GM23338 (cell line): ENCODE measurements at places on chromosomes 7 and 10.

DNA sequence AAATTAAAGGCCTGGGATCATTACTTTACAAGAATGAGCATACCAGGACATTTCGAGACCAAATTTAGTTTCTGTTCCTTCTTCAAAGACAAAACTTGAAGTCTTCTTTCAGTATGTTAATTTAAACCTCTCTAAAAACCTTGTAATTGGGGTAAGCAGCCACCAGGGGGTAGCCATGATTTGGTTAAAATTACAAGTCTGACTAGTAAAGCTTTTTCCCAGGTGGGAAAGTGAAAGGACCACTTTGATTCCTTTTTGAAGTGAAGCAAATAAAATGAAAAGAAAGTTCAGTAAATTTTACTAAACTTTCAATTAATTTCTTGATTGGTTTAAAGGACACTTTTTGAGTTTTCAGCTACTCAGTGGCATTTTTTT lies 294.3 kb downstream of the BBS9 start:
- DNase-seq, result peak; percentile 83

DNA sequence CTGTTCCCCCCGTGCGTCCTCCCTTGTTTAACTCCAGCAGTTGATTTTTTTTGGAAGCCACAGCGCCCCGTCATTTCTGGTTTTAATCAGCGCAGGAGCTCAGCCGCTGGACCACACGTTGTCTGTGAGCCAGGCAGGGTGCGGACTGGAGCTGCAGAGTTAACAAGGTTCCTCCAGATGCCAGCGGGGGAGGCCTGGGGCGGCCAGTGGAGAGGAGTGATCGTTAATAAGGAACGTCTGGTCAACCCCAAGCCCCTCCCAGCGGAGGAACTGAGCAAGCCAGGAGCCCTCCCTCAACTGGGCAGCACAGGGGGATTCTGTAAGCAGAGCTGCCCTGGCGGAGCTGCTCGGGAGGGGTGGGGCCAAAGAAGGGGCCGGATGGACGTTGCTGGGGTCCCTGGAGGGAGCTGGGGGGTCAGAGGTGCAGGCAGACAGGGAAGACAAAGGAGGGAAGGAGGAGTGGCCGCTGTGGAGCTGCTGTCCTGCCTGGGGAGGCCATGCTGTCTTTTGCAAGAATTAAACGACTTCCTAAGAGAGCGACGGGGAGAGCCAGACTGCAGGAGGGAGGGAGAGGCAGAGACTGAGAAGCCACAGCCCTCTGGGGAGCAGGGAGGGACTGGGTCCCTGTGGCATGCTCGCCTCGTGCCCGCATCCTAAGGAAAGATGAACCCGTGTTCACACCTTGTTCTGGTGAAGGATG lies 537.1 kb upstream of the FOXK1 start:
- DNase-seq, result peak; percentile 58

GRCh38 chr7:142817506-142817905 lies 37.4 kb upstream of the EPHB6 start:
- DNase-seq, result no peak

DNA sequence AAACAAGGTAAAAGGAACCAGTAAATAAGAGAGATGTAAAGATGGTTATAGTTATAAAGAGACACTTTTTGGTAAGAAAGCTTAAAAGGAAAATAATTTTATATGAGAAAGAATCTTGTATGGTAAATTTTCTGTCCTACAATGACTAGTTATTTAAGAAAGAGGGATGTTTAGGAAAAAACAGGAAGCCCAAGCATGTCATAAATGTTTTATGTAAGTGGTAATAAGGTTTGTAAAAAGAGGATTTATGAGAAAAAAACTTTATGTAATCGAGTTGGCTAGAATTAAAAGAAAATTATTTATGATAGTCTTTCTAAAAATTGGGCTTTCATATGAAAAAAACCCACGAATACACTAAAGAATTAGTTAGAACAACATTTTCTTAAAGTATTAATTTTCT lies 34.2 kb upstream of the CREB3L2 start:
- peak; percentile 55 for DNase-seq

DNA sequence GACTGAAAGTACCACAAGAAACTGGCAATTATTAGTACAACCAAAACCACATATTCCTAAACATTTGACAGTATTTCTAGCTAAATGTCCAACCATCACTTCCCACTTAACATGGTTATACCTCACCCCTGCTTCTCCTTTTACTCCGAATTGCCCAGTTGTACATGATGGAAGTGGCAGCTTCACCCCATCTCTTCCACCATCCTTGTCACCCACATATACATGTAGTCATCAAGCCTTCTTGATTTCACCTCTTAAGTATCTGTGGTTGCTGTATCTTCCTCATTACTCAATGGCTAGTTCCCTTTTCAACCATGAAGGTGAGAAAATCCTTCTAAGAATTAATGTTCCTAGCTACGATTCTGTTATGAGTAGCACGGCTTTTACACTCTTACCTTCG lies 388.2 kb downstream of the CALN1 start:
- DNase-seq, result no peak

DNA sequence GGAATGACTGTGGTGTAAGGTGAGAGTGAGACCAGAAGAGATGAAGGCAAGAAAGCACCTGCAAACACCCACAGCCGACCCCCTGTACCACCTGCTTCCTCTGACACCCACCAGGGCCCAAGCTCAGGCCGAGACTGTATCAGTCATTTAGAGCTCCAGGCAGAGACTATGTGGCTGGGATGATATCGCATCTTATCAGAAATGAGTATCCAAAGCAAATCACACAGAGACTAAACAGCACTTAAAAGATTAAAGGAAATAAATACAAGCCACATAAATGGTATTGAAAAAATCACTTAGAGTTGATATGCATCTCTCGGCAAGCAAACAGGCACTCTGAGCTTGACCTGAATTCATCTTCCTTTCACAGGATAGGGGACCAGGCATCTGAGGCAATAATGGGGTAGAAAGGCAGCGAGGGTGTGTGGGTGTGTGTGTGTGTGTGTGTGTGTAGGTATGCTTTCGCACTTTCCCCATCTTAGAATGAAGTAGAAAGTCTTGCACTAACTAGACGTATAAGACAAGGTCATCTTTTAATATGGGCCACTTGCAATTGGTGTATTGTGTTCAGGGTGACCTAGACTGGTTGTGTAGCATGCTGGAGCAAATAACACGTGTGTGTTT lies 665.9 kb downstream of the KCNMA1 start:
- DNase-seq, result no peak

- DNase-seq, result no peak
These were observed 455.6 kb upstream of the FZD8 start for GRCh38 chr10:36097696-36098095.

DNA sequence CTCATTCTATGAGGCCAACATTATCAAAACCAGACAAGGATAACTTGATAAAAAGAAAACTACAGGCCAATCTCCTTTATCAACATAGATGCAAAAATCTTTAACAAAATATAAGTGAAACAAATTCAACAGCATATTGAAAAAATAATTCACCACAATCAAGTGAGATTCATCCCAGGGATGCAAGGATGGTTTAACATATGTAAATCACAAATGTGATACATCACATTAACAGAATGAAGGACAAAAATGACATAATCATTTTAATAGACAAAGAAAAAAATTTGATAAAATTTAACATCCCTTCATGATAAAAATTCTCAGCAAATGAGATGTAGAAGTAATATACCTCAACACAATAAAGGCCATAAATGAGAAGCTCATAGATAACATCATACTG lies 53.8 kb downstream of the TCAF1 start:
- DNase-seq, result no peak

DNA sequence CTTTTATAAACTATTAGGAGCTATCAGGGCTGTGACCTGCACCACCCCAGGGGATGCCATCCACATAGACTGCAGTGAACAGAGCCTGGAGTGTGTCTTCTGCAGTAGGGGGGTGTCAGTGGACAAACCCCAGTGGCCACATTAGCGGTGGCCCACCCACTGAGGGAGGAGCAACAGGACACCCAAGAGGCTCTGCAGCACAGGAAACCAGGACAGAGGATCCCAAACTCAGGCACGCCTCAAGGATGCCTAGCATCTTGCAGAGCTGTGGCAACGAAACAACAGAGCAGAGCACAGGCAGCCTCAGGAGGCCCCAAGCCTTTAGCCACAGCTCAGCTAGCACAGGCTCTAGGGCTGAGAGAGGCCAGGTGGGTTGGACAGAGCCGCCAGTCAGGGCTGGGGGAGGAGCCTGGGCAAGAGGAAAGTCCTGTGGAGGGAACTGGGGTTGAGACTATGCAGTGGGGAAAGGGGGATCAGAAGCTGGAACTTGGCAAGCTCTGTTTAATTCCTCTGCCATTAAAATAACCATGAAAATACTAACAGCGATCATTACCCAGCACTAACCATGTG lies 53.8 kb downstream of the GRID1 start:
- peak; percentile 27 for DNase-seq

- peak; percentile 63 for DNase-seq
These were observed 3.6 kb upstream of the ARID5B start for GRCh38 chr10:61897671-61898434.

DNA sequence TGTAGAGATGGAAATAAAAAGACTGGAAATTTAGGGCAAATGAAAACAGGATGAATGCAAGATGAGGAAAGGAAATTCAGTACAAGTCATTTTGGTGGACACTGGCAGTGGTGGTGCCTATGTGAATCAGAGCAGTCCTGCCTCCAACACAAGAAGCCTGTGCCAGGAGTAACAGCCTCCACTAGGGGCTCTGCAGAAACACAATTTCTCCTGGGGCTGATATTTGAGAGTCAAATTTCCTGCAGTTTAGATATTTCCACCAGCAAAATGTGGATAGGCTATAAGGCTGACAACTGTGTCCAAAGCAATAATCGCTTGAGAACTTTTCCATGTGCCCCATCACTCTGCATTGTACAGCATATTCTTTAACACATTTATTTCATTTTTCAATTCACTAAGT lies 4.7 kb upstream of the PLXDC2 start:
- DNase-seq, result peak; percentile 61

- no peak for DNase-seq
These were observed 620.9 kb downstream of the ZWINT start for GRCh38 chr10:55740110-55740509.

- peak; percentile 23 for DNase-seq
These were observed 80.0 kb upstream of the PRKAR2B start for GRCh38 chr7:106964466-106964865.

DNA sequence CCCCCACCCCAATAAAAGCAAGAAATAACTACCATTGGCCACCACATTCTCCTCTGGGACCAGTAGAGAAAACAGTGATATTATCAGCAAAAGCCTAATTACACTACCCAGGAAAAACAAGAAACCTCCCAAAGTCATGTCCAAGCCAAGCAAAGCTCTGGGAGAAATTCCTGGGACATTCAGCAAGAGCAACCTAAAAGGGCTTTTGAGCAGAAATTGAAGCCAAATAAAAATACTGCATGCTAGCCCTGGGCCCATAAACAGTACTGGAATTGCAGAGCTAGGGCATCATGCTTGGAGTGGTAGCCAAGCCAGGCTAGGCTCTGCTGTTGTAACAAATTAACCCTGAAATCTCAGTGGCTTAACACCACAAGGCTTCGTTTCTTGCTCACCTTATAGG lies 347.9 kb downstream of the LRMDA start:
- DNase-seq, result no peak

DNA sequence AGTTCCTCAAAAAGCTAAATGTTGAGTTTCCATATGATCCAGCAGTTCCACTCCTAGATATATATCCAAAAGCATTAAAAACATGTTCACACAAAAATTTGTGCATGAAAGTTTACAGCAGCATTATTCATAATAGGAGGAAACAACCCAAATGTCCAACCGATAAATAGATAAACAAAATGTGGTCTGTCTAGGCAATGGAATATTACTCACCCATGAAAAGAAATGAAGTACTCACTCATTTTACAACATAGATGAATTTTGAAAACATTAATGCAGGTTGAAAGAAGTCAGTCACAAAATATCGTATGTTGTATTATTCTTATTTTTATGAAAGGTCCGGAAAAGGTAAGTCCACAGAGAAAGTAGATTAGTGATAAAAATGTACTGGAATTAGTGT lies 34.0 kb downstream of the BMPR1A start:
- DNase-seq, result no peak

DNA sequence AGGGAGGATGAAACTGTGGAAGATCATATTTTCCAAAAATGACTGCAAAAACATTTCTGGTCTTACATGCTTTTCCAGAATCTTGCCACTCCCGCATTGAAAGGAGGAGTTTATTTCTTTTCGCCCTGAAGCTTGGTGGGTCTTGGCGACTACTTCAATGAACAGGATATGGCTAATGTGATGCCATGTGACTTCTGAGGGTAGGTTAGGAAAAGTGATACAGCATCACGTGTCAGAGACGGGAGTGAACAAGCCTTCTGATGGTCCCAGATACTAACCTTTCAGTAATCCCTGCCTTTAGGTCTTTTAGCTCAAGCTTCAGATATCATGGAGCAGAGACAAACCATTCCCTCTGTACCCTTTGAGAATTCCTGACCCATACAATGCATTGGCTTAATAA lies 192.2 kb upstream of the HPS1 start:
- no peak for DNase-seq

DNA sequence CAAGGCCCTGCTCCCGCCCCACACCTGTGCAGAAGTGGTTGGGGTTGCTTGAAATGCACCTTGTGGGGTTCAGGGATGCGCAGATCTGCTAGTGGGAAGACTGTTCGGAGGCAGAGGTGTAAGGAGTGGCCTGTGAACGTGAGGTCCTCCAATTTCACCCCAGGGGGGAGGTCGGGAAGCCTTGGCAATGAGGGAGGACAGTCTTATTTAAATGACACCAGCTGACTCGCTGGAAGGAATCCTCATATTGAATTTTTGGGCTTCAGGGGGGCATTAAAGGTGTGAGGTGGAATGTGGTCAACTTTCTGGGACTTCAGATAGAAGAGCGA lies 218.8 kb upstream of the CELF2 start:
- peak; percentile 36 for DNase-seq

- DNase-seq, result no peak
These were observed 159.1 kb downstream of the SRPK2 start for GRCh38 chr7:105229641-105230040.

DNA sequence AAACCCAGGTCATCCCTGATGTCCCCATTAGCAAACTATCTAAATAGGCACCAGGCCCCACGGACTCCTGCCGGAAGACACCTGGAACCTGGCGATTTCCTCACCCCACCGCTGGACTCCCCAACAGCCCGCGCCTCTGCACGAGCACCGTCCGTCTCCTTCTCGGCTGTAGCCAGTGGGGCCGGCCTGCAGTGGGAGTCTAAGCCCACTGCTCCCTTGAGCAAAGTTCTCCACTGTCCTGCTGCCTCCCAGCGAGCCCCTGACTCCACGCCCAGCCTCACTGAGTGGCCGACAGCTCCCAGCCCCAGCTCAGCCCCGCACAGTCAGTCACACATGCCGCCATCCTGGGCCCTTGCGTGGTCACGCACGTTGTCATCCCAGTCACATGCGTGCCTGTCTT lies 211.3 kb upstream of the PPP2R2D start:
- no peak for DNase-seq

- no peak for DNase-seq
These were observed 494.3 kb downstream of the AUTS2 start for GRCh38 chr7:70092314-70093204.

- no peak for DNase-seq
These were observed 694.1 kb downstream of the SUGCT start for GRCh38 chr7:40828686-40829600.

- DNase-seq, result no peak
These were observed 11.2 kb downstream of the RBM20 start for GRCh38 chr10:110655320-110655719.
